ENCODE measurements at places on chromosomes 12 and 14.

DNA sequence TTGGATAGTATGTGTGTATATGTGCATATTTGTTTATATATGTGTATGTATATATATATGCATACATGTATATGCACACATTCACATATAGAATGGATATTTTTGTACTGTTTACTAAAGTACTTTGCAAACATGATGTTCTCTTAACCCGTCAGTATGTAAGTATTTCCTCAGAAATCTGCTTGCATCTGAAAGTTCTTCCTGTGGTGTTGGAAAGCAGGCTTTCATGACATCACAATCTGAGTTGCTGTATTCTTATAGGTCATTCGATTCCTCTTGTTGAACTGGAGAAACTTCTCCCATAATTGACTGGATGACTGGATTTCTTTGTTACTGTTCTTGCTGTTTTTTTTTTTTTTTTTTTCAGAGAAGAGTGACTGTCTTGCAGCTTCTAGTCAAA, 29.1 kb downstream of the GABARAPL1 start:
- no peak for DNase-seq

- DNase-seq: peak; percentile 78
Observed at GRCh38 chr12:15336768-15337553, 14.7 kb downstream of the PTPRO start.

GRCh38 chr14:24309538-24310264, at the start of gene LTB4R2:
TSS of gene LTB4R2 (plus strand) at chr14:24310140. CDS start at chr14:24310665, 525 bp downstream.
- DNase-seq: no peak

GRCh38 chr12:100174495-100174894, 26.1 kb upstream of the ACTR6 start:
- DNase-seq: no peak

DNA sequence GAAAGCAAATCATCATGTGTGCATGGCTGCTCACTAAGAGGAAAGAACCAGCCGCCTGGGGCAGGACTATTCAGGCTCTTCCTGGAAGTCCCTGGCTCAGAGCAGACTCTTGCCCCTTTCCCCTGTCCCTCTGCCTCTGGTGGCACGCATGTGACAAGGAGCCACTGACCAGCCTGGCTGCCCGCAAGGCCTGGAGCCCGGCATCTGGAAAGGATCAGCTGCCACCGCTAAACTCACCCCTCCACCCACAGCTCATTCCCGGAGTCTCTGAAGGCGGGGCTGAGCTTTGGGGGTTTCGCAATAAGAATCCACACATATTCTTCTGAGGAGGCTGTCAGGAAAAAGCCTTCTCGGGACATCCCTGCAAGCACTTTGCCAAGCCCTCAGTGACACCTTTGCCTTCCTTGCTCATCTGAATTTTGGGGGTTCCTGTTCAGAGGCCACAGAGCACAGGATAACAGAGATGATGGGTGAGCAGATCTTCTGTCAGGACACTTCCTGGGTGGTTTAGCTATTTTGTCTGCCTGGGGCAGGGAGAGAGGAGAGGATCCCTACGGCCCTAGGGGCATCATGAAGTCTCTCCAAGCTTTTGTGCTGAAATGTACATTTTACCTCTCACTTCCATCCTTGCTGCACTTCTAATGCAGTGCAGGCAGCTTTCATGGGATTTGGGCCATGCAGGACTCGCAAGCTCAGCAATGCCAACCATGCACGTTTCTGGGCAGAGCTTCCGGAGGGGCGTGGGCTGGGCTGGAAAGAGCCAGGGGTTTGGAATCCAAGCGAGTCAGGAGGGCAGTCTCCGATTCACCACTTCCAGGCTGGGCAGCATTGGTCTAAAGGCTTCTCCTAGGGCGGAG, 124.8 kb upstream of the MAP1LC3B2 start:
- DNase-seq: peak; percentile 95

- DNase-seq: peak; percentile 7
Observed at GRCh38 chr12:56878010-56878339, 56.2 kb downstream of the SDR9C7 start.

DNA sequence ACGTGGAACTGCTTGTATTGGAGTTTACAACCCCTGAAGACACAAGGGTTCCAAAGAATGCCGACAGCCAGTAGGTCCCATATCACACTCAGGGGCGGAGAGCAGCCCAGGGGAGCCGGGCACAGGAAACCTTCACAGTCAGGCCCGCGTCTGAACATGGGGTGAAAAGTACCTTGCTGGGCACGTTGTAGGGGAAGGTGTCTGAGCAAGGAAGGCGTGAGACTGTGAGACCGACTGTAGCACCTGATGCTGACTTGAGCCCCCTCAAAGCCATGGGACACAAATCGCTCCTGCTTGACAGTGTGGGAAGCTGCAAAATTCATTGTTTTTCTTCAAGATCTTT, 14.7 kb downstream of the RIMBP2 start:
- DNase-seq: no peak

DNA sequence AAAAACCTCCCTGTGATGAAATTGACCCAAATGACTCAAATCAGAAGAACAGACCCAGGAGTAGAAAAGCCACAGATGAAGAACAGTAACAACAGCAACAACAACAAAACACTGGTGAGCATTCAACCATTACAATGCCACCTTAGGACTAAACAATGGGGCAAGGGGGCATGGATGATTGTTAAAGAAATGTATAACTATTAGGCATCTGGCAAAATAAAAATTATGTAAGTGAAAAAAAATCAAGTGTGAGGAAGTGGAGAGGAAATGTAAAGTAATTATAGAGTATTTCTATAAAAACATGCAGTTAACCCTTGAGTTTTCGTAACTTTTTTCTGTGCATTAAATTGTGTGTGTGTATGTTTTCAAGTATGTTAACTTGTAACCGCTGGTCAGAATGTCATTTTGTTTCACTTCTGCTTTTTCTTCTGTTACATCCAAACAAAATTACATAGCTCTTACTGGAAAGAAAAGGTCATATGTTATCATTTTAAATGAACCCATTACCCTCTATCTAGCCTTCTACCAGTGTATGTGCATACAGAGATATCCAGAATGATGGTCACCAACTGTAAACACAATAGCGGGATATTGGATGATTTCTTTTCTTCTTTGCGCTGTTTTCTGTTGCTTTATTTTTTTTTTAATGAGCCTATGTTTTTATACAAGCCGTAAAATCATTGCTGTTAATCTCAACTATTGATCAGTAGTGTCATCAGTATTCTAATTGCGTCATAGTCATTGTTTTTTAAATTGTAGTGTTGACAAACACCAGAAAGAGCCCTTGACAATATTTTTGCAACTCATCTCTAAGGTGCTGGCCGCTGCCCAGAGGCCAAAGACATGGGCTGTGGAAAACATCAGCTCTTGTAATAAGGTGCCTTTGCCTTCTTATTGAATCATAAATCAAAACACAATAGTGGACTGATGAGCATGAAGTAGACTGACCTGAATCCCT, 170.6 kb downstream of the CRADD start:
- no peak for DNase-seq

DNA sequence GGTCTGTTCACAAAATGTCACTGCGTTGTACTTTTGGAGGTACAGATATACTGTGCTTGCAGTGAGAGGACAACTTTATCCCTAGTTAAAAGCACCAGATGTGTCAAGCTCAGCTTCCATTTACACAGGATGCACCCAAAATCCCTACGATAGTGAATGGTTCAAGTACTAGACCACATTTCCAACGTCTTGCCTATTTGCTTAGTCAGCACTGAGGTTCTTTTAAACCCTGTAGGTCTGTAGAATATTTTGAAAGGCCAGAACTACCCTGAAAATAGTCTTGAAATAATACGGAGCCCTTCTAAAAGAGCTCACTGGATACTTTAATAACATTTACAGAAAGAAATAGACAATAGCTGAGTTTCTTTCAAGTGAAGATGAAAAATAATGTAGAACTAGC, 466.1 kb downstream of the FUT8 start:
- DNase-seq: no peak

DNA sequence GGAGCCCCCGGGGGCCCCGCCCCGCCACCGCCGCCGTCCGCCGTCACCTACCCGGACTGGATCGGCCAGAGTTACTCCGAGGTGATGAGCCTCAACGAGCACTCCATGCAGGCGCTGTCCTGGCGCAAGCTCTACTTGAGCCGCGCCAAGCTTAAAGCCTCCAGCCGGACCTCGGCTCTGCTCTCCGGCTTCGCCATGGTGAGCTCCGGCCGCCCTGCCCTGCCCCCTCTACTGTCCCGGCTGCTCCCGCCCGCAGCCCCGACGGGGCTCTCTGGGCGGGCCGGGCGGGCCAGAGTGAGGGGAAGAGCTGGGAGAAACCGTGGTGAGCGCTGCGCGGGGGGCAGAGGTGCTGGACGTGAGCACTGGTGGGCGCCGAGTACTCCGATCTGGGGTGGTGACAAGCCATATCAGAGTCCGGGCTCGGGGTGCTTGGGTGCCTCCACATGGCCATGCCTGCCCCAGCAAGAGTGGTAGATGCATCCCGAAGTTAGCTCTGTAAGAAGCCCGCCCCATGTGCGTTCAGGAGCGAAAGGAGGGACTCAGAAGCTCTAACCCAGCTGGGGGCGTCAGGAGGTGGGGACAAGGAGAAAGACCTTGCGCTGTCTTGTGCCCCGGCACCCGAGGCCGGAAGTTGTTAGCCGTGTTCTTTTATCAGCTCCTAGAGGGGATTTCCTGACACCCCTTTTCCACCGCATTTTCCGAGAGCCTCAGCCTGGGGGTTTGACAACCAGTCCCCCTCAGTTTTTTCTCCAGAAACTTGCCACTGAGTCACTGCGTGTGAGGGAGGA, 717 bp downstream of the ORAI1 start:
- peak; percentile 84 for DNase-seq

All from EL (cell line).